ENCODE measurements at places on chromosomes 7 and 10.

GRCh38 chr10:91080776-91081175 lies 139.7 kb upstream of the PCGF5 start:
- no peaks in the 10 kb centered on the region for H3K27me3 ChIP-seq
- no peak overlapping the region for H3K27ac ChIP-seq
- H3K4me1 ChIP-seq, result no peaks in the 10 kb centered on the region
- no peaks in the 10 kb centered on the region for H3K36me3 ChIP-seq
- no peak overlapping the region for H3K4me3 ChIP-seq
- DNase-seq, result no peak

DNA sequence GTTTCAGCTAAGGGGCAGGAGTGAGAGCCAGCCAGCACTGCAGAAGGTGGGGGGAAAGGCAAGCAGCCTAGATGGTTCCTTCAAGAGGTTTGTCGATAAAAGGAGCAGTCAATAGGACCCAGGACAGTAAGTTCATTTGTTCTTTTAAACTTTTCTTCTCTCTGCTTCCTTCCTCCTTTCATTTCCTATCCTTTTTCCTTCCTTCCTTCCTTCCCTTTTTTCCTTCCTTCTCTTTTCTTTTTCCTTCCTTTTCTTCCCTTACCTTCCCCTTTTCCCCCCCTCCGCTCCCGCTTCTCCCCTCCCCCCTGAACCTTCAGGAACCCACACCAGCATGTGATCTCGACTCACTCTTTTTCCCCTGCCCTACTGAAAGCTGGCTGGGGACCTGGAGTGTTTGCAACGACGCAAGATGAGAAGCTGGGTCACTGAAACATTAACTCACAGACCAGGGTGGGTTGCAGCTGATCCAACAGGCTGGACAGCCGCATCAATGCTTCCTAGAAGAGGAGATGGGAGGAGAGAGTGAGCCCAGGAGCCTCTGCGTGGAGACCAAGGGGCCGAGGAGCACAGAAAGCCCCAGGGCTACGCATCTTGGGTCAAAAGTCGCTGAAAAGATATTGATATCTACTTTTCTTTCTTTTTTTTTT lies 103.4 kb upstream of the SDK1 start:
- H3K4me1 ChIP-seq, result no peaks in the 10 kb centered on the region
- H3K27ac ChIP-seq, result no peak overlapping the region
- H3K4me3 ChIP-seq, result no peak overlapping the region
- H3K36me3 ChIP-seq, result no peaks in the 10 kb centered on the region
- H3K27me3 ChIP-seq, result no peaks in the 10 kb centered on the region

- H3K27me3 ChIP-seq, result no peaks in the 10 kb centered on the region
- DNase-seq, result no peak
- no peaks in the 10 kb centered on the region for H3K4me1 ChIP-seq
- H3K4me3 ChIP-seq, result no peak overlapping the region
- no peak overlapping the region for H3K27ac ChIP-seq
Observed at GRCh38 chr10:43870968-43871439, 222.3 kb upstream of the ZNF32 start.

- peaks cover 27% of the 10 kb centered on the region for H3K27me3 ChIP-seq
- peak within 1 kb of the TSS; percentile 44 for H3K4me3 ChIP-seq
- no peak for DNase-seq
- peak within 1 kb of the TSS; percentile 73 for H3K27ac ChIP-seq
- peaks cover 3% of the 10 kb centered on the region for H3K4me1 ChIP-seq
Observed at GRCh38 chr7:79453558-79454360, at the start of gene MAGI2. Gene MAGI2, minus strand, starts transcription at chr7:79453667. Its CDS starts 347 bp downstream, at chr7:79453320.

- DNase-seq, result no peak
- no peak overlapping the region for H3K4me3 ChIP-seq
- H3K27ac ChIP-seq, result no peak overlapping the region
- no peaks in the 10 kb centered on the region for H3K27me3 ChIP-seq
- no peaks in the 10 kb centered on the region for H3K36me3 ChIP-seq
Observed at GRCh38 chr10:72846238-72846637, 47.3 kb upstream of the OIT3 start.

GRCh38 chr10:67819768-67820204 lies 18.2 kb downstream of the DNAJC12 start:
- H3K36me3 ChIP-seq, result no peaks in the 10 kb centered on the region
- no peak overlapping the region for H3K27ac ChIP-seq
- H3K27me3 ChIP-seq, result no peaks in the 10 kb centered on the region
- DNase-seq, result no peak

GRCh38 chr7:104106108-104106905 lies 101.5 kb downstream of the ORC5 start:
- H3K27ac ChIP-seq, result no peak overlapping the region
- DNase-seq, result no peak
- no peaks in the 10 kb centered on the region for H3K27me3 ChIP-seq
- no peaks in the 10 kb centered on the region for H3K4me1 ChIP-seq

GRCh38 chr7:150856303-150857275 lies 4.3 kb downstream of the AOC1 start:
- DNase-seq, result no peak
- H3K4me1 ChIP-seq, result no peaks in the 10 kb centered on the region
- H3K27ac ChIP-seq, result no peak overlapping the region
- H3K27me3 ChIP-seq, result no peaks in the 10 kb centered on the region

DNA sequence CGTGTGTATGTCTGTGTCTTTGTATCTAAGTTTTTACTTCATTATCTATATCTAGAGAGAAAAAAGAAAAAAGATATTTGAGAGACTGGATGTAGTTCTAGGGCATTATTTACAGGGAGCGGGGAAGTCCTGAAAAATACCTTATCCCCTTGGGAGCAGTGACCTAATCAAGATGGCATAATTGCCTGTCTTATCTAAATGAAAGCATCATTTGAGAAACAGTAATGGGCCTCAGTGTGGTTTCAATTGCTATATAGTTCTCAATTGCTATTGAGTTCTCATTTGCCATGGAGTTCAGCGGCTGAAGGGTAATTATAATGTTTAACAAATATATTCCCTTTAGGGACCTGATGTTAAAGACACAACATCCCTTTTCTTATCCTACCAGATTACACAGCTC lies 216.5 kb downstream of the PLXNA4 start:
- H3K36me3 ChIP-seq, result no peaks in the 10 kb centered on the region
- H3K4me1 ChIP-seq, result no peaks in the 10 kb centered on the region
- no peaks in the 10 kb centered on the region for H3K27me3 ChIP-seq
- H3K27ac ChIP-seq, result no peak overlapping the region
- no peak overlapping the region for H3K4me3 ChIP-seq

GRCh38 chr10:96478355-96478754 lies 35.4 kb downstream of the TLL2 start:
- H3K27ac ChIP-seq, result no peak overlapping the region
- no peaks in the 10 kb centered on the region for H3K27me3 ChIP-seq
- H3K4me1 ChIP-seq, result no peaks in the 10 kb centered on the region
- H3K4me3 ChIP-seq, result no peak overlapping the region
- no peak for DNase-seq
- H3K36me3 ChIP-seq, result no peaks in the 10 kb centered on the region

DNA sequence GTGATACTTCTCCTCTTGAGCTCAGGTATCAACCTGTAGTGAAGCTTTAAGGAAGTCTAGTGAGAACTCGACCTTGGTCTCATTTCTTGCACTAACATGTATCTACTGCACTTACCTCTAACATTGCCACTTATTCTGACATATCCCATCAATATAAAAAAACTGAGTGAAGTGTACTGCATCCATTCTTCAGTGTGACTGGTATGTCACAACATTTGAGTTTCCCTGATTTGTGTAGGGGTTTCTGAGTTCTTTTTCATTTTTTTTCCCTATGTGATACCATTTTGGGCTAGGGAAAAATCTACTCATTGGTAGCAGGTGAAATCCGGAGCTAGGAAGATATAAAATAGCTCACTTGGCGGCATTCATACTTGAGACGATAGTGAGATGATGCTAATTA lies 274.3 kb downstream of the PRKG1 start:
- no peak overlapping the region for H3K27ac ChIP-seq
- H3K36me3 ChIP-seq, result no peaks in the 10 kb centered on the region
- H3K27me3 ChIP-seq, result no peaks in the 10 kb centered on the region
- H3K4me1 ChIP-seq, result no peaks in the 10 kb centered on the region
- DNase-seq, result no peak

GRCh38 chr10:21467633-21468032 lies 57.8 kb downstream of the SKIDA1 start:
- no peak overlapping the region for H3K4me3 ChIP-seq
- no peak for DNase-seq
- H3K36me3 ChIP-seq, result no peaks in the 10 kb centered on the region
- H3K27me3 ChIP-seq, result no peaks in the 10 kb centered on the region
- H3K4me1 ChIP-seq, result no peaks in the 10 kb centered on the region

Data from thymus (tissue), 14 donors.